ENCODE measurements at places on chromosomes 1 and 21. TPM values are rescaled to one million over a fixed set of nuclear protein-coding genes. Genes with fewer than 3 reads are reported as not detected.

GRCh38 chr21:35738347-35738961 is 321.9 kb downstream of the SETD4 start:
- DNase-seq, result no peak

GRCh38 chr1:163528710-163529348 is 207.1 kb downstream of the NUF2 start:
- DNase-seq, result no peak

DNA sequence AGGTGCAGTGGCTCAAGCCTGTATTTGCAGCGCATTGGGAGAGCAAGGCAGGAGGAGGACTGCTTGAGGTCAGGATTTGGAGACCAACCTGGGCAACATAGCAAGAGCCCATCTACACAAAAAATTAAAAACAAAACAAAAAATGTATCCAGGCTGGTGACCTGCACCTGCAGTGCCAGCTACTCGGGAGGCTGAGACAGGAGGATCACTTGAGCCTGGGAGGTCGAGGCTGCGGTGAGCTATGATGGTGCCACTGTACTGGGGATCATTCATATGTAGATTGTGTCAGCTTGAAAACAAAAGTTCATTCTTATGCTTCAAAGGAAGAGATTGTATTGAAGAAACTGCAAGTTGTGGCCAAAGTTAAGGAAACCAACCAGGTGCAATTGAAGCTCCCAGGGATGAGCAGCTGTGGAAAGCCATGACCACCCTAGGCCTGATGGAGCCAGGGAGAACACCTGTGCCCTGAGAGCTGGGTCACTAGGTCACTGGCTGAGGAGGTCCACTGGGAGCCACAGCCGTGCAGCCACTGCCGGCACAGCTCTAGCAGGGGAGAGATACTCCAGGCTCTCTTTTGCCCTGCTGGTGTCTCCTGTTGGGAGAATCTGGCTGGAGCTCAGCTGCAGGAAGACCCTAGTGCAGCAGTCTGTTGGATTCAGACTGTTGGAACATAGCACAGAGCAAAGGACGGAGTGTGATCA is 13.3 kb upstream of the BRWD1 start:
- no peak for DNase-seq

DNA sequence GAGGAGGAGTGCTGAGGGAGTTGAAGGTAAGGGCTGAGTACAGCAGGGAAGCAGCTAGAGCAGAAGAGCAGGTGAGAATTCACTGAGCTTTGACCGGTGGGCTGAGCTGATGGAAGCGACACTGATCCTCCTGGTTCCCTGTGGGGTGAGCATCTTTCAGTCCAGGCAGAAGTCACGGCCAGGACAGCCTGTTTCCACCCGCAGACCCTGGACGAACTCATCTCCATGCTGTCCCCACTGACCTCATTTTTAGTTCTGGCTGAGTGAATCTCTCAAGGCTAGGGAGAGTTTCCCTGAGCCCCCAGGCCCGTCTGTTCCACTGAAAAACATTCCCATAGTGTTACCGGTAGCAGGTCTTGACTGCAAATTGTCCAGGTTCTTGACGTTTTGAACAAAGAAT is 31.5 kb downstream of the FAM163A start:
- no peak for DNase-seq

DNA sequence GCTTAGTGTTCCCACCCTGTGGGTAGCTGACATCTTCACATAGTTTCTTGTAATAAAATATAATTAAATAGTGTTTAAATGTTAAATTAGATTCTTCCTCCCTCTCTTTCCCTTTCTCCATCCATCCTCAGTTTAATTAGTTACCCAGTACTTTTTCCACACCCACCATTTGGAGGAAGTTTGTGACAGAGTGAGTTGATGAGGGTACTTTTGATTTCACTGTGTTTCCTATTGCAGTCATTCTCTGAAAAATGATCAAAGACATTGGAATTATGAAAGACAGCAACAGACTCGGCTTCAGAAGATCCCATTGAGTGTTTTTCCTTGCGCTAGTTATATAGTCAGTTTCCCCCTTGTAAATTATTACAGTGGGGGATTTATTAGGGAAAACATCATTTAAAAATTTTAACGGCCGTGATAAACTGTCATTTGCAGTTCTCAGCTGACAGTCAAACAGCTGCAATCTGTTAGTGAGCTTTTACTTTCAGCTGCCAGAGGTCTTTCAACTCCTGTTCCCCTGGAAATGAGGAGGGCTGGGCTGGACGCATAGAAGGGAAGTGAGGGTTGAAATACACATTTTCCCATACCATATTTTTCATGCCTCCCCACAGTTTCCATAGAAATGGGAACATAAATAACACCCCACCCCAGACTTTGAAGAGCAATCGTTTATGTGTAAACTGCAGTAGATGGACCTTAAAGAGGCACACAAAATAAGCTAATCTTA is 61.3 kb upstream of the CACYBP start:
- DNase-seq, result no peak

DNA sequence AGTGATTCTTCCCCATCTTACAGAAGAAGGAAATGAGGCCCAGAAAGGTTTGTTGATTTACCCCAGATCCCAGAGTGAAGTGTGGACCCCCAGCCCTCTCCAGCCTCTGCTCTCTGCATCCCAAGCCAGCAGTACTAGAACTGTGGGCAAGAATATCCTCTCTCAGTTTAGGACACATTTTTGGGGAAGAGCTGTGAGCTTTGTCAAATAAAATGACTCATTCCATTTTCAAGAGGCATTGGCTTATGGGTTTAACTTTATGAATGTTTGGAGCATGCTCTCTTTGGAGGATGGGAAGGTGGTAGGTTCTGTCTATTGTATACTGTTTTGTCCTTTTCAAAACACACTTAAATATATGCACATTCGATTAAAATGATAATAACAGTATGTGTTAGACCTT is 70.6 kb upstream of the CNTN2 start:
- no peak for DNase-seq

DNA sequence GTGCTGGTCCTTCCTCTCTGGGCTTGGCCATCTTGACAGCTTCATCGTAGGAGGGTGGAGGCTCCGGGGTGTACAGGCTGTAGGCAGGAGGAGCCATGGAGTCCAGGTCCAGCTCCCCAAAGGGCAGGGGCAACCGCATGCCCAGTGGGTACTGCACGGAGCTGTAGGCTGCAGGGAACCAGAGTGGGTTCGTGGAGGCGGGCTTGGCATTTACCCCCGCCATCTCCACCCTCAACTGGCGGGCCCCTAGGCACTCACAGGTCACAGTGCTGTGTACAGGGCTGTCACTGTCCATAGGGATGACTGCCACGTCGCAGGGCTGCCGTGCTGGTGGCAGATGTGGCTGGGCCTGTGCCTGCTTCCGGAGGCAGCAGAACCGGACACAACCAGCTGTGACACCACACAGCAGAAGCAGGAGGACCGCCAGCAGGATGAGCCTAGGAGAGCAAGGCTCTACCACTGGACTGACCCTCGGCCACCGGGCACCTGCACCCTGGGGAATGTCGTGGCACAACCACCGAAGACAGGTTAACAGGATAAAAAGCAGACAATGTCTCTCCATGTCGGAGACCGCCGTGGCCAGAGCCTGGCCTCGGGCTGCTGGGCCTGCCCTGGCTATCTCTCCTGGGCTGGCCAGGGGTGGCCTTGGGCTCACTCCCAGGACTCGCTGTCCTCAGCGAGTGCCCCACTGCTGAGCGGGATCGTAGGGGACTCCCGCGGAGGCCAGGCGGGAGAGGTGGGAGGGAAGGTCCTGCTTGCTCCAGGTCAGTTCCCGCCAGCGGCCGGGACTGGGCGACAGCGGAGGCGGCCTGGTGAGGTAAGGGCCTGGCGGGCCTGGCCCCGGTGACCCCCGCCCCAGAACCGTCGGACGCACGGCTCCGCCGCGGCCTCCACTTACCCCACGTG is 831 bp downstream of the TMEM52 start:
- DNase-seq, result peak; percentile 66

- no peak for DNase-seq
Observed at GRCh38 chr1:55156093-55156492, 59.1 kb downstream of the USP24 start.

DNA sequence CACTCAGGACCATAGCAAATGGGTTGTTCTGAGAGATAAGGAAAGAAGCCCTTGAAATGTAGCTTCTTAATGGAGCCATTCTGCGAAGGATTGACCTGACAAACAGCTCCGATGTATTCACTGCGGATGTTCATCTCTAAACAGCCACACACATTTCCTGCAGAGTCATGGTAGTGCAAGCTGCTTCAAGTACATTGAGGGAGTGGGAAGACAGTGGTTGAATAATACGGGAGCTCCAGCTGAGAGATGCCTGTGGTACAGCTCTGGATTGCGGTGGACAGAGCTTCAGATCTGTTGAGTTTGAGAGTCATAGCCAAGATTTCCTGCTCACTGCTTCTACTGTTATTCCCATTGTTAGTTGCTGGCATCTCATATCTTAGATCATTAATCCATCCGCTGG is 86.6 kb downstream of the ZBTB18 start:
- no peak for DNase-seq

- no peak for DNase-seq
Observed at GRCh38 chr1:26125946-26126320, 14.3 kb downstream of the PDIK1L start.

DNA sequence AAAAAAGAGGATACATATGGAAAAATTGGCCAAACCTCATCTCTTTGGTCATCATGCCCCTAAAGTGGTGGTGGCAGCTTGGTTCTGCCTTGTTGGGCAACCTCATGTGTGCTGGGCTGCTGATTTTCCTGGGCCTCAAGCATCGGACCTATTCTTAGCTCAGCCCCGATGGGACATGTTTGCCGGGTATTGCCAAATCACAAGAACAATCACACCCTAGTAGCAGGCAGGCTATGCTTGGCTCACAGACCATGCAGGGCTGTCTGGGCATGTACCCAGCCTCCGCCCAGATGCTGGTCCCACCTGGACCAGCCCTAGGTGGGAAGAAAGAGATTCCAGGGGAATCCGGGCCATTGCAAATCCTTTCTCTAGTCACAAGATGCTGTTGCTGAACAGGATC is 189.4 kb upstream of the FGGY start:
- no peak for DNase-seq

GRCh38 chr1:197696372-197696771 is 78.9 kb downstream of the DENND1B start:
- DNase-seq, result no peak

DNA sequence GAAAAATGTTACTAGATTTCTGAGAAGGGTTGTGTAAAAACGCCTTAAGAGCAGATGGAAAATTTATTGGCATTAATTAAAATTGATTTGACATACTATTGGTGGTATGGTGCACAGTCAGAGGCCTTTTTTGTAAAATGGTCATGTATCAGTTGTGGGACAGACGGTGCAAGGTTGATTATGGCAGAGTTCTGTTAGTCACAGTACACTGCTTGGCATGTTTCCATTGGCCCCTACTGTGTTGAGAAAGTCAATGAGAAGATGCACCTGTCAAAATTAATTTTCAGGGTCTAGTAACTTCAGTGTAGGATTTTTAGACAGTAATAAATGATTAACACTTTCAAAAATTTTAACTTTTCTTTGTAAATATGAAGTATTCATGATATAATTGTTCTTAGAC is 4.4 kb downstream of the B3GALT2 start:
- DNase-seq, result no peak

DNA sequence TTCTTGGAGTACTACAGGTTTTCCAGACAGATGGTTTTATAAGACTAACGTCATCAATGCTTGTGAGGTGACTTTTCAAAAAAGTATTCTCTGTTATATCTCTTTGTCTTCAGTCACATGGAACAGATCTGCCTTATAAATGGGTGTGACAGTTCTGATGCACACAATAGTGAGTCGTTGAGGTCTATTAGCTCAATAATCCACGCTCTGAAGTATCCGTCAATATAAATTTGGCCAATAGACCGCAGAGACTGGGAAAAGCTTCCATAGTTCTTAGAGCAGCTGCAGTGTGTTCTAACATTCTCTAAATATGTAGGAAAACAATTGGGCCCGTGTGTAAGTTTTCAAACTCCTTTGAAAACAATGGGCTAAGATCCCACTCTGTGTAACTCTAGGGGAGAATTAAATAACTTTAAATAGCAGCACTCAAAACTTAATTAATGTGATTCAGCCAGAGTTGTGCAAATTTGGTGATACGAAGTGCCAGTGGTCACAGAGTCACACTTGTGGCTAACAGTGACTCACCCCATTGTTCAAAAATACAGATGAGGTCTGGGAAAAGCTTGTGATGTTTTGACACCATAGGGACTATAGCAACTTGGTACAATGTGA is 316.0 kb downstream of the LMO4 start:
- no peak for DNase-seq

DNA sequence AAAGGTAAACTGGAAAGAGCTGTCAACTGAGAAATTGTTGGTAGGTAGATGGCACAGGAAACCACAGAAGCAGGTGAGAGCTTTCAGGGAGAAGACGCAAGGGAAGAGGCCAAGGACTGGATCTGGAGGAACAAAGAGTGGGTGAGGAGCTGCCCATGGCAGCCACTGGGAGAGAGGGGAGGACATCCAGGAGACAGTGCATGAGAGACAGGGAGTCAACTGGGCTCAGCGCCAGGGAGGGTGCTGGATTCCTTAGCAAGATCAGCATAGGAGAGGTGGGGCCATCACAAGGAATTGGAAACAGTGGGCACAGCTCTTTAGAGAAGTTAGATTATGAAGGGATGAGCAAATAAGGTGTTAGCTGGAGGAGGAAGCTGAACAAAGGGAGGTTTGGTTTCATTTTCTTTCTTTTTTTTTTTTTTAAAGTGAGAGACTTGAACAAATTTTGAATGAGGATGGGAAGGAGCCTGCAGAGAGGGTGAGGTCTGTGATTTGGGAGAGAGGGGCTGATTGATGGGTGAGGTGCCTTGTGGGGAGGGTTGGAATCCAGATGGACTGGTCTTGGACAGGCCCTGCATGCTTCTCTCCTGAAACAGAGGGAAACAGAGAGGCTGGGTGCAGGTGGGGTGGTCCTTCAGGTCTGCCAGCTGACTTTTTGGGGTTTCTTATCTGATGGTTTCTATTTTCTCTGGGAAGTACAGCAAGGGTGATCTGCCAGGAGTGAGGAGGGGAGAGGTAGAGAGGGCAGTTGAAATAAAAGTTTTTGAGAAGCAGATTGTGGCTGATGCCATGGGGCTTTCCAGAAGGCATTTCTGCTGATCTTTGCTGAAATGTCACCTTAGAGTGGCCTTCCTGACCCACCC is 5.4 kb downstream of the CYP4B1 start:
- no peak for DNase-seq

The DYNLT5 gene
- total RNA-seq, result 3.3 TPM

The LORICRIN gene
- not detected for total RNA-seq

The FCGR3A gene
- total RNA-seq, result 112 TPM

The RHBG gene
- not detected for total RNA-seq

The FCER1A gene
- 13.3 TPM for total RNA-seq

The CRNN gene
- not detected for total RNA-seq

All from upper lobe of right lung (tissue), 1 donor.